Esophagus mucosa (tissue), 1 donor: ENCODE measurements at places on chromosomes 1 and 21. TPM values are rescaled to one million over a fixed set of nuclear protein-coding genes. Genes with fewer than 3 reads are reported as not detected.

LAX1 gene
- 0.84 TPM for total RNA-seq

DNA sequence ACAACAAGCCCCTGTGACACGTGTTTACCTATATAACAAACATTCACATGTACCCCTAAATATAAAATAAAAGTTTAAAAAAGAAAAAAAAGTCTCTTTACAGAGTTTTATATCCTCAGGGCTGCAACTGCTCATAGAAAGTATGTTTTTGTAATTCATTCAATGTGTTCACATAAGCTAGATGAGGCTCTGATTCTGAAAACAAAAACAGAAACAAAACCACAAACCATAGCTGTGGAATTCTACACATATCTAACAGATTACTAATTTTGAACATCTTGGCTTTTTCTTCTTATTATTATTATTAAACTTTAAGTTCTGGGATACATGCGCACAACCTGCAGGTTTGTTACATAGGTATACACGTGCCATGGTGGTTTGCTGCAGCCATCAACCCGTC, 579.6 kb upstream of the ZRANB2 start:
- ATAC-seq = no peak

- ATAC-seq = no peak
Observed at GRCh38 chr21:45060089-45060488, 14.3 kb upstream of the ADARB1 start.

DNA sequence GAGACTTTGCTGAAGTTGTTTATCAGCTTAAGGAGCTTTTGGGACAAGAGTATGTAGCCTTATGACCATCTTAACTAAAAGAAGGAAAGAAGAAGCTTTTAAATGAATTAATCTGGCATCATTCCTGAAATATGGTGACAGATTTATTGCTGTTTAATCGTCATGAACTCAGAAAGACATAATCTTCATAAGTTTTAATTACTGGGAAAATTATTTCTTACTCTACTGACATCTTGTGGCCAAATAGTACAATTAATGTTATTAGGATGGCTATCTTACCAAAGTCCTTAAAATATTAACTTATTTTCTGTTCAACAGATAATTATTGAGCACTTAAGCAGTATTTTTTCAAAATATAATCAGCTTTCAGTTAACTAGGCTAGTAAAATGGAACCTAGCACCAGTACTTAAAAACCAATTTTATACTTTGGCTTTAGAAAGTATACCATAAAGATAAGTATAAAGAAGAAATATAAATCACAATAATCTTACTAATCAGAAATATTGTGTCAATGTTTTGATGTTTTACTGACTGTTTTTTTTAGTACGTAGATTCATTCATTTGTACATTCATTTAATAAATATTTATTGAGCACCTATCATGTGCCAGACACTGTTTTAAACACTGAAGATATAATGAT, 34.7 kb upstream of the GPR25 start:
- no peak for ATAC-seq

DNA sequence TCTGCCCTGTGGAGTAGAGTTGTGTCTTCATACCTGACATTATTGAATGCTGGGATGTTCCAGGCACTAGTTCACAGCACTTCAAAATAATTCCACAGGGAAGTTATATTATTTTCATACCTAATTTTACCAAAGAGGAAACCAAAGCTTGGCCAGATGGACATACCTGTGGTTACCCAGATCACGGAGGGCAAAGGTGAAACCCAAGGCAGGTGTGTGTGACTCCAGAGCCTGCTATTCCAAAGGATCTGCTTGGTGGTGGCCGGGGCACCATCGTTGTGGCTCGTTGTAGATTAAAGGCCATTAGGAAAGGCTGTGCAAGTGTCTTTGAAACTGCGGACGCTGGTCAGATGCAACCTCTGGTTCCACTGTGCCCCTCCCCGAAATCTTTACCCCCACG, 108.6 kb downstream of the ZBTB18 start:
- ATAC-seq = no peak

DNA sequence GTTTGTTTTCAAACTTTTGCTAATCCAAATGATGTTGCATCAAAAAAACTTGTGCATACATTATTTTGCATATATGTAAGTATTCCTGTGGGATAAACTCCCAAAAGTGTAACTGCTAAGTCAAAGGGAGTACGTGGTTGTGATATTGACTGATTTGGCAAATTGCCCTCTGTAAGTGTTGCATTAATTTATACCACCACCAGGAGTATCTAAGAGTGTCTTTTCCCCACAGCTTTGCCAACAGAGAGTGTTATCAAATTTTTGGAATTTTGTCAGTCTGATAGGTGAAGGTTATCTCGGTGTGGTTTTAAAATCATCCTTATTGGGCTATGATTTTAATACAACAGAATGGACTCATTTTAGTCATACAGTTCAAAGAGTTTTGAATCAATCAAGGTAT, 30.1 kb upstream of the PARP1 start:
- no peak for ATAC-seq

DNA sequence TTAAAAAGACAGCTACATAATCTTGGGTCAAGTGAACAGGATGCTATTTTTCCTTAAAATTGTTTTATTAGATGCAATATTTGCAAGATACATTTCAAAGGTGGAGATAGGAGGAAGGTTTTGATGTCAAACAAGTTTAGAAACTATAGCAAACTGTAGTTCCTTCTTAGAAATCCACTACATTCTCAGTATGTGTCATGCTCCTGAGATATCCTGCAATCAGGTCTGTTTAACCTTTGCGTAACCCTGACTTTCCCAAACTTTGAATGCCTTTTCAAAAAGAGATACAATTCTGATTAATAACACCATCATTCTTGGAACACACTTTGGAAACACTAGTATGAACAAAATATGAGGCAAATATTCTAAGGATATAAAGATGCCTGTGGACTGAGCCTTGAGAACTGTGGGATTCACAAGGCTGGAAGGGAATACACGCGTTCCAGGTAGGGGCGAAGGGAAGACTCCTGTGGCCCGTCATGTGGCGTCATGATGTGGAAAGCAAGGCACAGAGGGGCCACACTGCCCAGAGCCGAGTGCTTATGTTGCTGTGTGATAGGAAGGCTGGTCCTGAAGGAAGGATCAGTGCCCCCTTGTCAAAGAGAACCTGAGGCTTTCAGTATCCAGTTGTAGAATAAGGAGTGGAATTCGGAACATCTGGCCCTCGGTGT, 19.6 kb upstream of the TARBP1 start:
- ATAC-seq = peak; percentile 2

GRCh38 chr1:228653748-228654147, 81.5 kb upstream of the RHOU start:
- ATAC-seq = no peak

DNA sequence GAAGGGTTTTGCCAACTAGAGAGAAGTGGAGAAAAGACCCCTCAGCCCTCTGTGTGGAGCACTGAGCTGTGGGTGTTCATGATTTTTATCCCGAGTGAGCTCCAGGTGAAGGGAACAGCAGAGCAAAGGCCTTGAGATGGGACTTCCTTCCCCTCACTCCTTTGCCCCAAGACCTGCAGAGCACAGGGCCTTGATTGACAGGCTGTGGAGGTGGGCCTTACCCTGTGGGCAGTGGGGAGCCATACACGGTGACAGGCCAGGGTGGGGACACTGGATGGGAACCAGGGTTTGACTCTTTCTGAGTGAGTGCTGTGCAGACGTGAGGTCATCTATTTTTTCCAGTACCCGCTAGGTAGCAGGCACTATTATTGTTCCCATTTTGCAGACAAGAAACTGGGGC, 10.5 kb downstream of the KCNQ4 start:
- ATAC-seq = no peak

GRCh38 chr1:183470147-183470960, 1.9 kb upstream of the SMG7 start:
- ATAC-seq = peak; percentile 35

DNA sequence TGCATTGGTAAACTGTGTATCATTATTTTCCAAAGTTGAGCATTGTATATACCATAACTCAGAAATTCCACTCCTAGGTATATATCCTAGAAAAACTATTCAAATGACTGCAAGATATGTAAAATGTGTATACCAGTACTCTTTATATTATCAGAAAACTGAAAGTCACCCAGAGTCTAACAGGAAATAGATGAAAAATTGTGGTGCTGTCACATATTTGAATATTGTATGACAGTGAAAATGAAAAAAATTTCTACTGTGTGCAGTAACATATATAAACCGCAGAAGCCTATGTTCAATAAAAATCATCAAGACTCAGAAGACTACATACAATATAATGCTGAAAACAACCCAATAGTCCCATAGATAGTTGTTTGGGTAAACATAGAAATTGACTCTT, 74.4 kb upstream of the LYPLAL1 start:
- ATAC-seq = no peak
